Islet precursor cell (in vitro differentiated cells): ENCODE measurements at places on chromosomes 2 and 18.

GRCh38 chr2:162333968-162334367, 10.0 kb upstream of the GCA start:
- no peak for DNase-seq

DNA sequence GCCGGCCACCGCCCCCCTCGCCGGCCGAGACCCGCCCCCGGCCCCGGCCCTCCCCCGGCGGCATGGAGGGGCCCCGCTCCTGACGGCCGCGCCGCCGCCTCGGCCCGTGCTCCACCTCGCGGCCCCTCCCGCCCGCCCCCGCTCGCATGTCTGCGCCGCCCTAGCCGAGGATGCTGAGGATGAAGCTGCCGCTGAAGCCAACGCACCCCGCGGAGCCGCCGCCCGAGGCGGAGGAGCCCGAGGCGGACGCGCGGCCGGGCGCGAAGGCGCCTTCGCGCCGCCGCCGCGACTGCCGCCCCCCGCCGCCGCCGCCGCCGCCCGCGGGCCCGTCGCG, 397 bp downstream of the ZCCHC2 start:
- no peak for DNase-seq

DNA sequence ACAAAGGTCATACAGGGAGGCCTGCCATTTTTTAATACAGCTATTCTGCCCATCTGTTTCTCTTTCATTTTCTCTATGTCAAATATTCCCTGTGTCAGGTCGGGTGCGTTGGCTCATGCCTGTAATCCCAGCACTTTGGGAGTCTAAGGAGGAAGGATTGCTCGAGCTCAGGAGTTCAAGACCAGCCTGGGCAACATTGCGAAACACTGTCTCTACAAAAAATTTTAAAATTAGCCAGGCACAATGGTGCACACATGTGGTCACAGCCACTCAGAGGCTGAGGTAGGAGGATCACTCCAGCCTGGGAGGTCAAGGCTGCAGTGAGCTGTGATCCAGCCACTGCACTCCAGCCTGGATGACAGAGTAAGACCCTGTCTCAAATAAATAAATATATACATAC, 34.7 kb downstream of the TMEM37 start:
- no peak for DNase-seq

DNA sequence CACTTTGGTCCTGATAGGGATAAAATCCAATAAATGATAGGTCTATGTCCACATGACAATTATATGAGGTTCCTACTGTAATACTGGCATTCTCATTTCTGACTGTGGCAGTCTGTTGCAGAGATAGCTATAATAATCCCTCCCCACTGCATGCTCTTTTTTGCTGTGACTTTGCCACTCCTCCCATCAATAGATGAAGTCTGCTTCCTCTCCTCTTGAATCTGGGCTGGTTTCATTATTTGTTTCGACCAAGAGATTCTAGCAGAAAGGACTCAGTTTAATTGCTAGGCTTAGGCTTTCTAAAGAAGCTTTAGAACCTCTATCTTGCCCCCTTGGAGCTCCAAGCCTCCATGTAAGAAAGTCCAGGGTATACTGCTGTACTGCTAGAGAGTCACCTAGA, 23.3 kb upstream of the CREB1 start:
- DNase-seq, result no peak

DNA sequence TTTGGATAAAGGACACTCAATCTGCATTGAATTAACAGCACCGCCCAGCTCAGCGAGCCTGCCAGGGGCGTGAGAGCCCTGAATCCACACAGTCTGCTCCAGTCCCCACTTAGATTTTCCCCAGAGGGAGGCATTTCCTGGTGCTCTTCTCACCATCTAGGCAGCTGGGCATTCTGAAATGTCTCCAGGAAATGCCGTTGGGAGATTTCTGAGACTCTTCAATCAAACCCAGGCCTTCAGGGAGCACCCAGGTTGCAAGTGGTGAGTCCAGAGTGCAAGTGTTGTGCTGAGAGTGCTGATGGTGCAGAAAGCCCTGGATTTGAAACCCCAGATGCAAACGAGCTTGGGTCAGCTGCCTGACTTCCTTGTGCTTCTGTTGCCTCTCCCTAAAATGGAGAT, 23.4 kb upstream of the TMEM37 start:
- no peak for DNase-seq

- DNase-seq, result no peak
Observed at GRCh38 chr2:103743195-103743594, 981.4 kb downstream of the TMEM182 start.

GRCh38 chr18:21230436-21230835, 11.6 kb upstream of the GREB1L start:
- no peak for DNase-seq

- DNase-seq, result no peak
Observed at GRCh38 chr2:159146996-159147666, 139.4 kb downstream of the WDSUB1 start.

GRCh38 chr2:236052926-236053821, 115.0 kb downstream of the GBX2 start:
- DNase-seq, result peak; percentile 74

DNA sequence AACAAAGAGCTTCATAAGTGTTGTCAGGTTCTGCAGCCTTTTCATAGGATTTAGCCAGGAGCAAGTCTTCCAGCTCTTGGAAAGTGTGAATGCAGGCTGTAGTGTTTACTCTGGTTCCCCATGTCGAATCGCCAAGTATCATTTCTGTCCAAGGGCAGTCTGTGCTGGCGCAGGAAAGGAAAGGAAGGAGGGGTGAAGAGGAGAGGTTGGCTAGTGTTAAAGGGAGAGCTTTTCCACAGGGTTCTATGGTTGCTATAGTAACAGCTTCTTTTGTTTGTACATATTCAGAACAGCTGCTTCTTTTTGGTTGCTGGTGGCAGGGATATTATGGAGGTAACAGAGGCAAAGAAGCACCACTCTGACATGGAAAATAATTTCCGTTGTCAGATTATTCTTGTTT, 69.9 kb downstream of the KCNH7 start:
- no peak for DNase-seq

DNA sequence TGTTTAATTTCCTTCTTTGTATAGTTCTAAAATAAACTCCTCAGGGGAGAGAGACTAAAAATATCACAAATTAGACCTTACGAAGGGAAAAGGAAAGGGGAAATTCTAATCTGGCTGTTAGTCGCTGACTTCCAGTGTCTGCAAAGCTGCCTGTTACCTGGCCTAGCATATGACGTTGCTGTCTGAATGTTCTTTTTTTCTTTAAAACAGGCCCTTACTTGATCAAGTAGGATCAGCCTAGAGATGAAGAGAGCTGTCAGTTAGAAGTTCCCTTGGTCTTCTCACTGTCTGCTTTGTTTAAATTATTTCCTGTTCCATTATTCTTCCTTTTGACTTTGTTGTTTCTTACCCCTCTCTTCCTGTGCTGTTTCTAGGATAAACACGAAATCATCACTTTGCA, 11.2 kb downstream of the NCK2 start:
- no peak for DNase-seq

DNA sequence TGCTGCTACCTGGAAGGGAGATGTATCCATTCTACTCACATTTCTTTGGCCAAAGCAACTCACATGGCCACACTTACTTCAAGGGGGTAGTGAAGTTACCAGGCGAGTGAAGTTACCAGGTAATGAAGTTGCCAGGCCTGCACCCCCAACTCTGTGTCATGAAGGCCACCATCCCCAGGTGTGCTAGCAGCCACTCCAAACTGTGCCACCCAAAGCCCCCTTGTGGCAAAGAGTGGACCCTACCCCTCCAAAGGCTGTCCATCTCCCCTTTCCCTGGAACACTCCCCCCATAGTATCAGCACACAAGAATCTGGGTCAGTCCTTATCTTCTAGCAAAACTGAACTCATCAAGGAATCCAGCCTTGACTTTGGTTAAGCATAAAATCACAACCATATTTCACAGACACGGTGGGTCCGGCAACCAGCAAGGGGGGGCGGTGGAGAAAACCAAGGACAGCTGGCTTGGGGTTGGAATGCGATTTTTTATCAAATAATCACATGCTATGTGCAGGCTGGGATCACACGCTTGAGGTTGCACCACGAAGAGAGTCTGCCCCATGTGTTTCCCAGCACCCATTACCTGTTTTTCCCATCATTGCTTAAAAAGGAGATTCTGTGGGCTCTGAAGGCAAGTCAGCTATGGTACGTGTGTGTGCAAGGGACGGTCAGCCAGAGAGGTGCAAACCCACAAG, 60.9 kb downstream of the ZFP36L2 start:
- no peak for DNase-seq

- DNase-seq, result no peak
Observed at GRCh38 chr2:202410092-202410491, 34.0 kb downstream of the BMPR2 start.

- DNase-seq, result peak; percentile 60
Observed at GRCh38 chr2:6312367-6312766, 553.3 kb downstream of the CMPK2 start.

GRCh38 chr18:48874233-48874632, 76.5 kb downstream of the SMAD7 start:
- DNase-seq, result no peak

DNA sequence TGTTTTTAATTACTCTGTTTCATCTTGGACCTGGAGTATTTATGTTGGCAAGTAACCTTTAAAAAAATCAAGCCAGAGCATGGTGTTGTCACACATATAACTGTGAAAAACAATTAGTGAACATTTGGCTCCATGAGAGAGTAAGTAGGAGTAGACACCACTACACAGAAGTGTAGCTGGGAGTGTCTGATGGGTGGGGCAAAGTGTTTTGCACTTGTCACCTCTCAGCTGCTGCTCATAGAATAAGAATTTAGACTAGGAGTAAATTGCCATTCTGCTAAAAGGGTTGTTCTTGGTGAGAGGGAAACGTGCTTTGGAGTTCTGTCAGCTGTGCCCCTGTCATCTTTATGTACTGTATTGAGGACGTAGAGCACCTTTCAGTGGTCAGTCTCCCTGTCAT, 114.5 kb downstream of the TTC27 start:
- DNase-seq, result no peak

DNA sequence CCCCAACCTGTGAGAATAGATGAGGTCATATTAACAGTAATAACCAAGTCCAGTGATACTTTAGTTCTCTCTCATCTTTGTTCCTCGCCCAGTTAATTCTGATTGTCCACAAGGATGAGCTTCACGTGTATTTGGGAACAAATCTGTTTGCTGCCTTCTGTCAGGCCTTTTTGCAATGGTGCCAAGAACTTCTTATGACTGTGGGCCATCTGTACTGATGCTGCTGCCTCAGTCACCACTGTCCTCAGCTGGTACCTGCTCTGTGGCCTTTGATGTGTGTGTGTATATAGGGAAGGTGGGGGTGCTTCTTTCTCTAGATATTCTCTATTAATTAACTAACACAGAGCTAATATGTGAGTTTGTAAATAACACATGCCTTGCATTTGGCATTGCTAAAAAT, 392.9 kb downstream of the TGIF1 start:
- no peak for DNase-seq

DNA sequence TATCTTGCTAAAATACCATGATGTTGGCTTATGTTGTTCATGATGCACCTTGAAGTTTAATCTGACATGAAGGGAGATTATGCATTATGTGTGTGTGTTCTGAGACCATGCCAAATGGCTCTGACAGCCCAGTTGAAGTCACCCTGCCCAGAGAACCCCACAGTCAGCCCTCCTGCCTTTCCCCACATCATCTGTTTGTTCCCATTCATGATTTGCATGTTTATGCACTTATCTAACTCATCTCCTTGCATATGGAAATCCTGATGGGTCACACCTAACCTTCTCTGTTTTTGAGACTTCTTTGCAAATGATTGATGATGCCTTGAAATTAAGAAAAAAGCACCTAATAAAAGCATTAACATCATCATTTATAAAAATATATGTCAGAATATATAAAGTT, 752.2 kb downstream of the GALR1 start:
- DNase-seq, result no peak

DNA sequence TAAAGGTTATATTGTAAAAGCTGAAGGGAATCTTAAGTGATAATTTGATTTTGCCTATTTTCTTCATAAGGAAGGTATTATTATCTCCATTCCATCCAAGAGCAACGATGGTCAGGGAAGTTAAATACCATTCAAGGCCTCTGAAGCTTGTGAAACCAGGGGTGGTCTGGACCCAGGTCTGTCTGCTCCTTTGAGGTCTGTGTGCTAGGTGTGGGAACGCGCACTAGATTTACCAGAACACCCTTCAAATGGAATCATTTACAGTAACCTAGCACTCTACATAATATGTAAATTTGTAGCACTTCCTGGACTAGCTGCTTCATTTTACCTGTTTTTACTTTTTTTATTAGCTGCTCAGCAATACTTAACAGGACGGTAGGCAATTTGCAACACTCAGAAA, 6.4 kb upstream of the TRIB2 start:
- DNase-seq, result no peak

DNA sequence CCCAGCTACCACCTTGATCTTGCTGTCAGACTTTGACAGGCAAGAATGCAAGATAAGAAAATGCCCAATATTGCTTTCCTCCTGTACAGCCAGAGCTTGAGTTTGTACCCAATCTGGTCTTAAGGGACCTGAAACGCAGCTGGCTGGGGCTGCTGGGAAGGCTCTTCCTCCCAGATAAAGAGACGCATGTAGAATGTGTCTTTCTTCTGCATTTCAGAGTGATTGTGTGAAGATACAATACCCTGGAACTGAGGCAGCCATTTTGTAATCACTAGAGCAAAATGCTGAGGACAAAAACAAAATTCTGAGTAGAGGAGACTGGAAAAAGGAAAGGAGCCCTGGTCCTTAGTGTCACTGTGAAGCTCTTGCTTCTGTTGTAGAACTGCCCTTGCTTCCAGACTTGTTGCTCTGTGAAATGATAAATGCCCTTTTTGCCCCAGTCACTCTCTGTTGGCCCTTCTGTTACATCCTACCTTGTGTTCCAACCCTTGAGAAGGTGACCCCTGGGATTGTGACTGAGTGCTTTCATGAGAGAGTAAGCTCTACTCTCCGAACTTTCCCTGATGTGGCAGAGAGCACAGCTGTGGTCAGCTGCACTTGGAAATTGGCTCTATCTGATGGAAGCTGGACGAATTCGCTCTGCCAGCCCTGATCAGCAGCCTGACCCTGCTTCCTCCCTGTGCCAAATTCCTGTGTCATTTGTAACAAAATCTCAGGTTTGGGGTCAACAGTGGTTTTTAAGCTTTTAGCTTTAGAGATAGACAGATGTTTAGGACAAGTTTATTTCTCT, 137.4 kb upstream of the RBMS1 start:
- no peak for DNase-seq

- DNase-seq, result no peak
Observed at GRCh38 chr18:75164479-75164878, 44.5 kb downstream of the PTGR3 start.

- DNase-seq, result no peak
Observed at GRCh38 chr2:32553829-32554432, 73.9 kb upstream of the TTC27 start.

GRCh38 chr18:14174706-14175085, 42.5 kb upstream of the ZNF519 start:
- DNase-seq, result no peak
